ENCODE measurements at places on chromosomes 3 and 15.

GRCh38 chr3:194718079-194718478, 32.4 kb downstream of the FAM43A start:
- DNase-seq = no peak

DNA sequence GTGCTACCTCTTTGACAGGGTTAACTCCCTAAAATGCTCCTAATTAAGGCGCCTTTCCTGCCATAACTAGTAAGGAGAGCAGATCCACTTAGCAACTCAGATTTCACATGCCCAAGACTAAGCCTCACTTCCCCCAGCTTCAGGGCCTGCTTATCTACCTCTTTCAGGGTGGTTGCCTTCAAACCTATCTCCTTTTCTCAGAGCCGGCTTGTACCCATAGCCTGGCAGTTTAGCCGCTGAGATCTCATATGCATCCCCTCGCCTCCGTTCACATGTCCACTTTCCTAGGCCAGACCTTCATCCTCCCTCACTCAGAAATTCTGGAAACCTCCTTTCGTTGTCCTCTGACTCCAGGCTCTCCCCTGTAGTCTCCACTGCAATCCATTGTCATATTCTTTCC, 1.0 kb upstream of the FSTL1 start:
- no peak for DNase-seq

- no peak for DNase-seq
Observed at GRCh38 chr3:157310329-157311052, 126.2 kb upstream of the PTX3 start.

GRCh38 chr15:80766275-80766674, 12.9 kb upstream of the CEMIP start:
- no peak for DNase-seq

- DNase-seq = no peak
Observed at GRCh38 chr3:116155841-116156240, 289.4 kb downstream of the LSAMP start.

DNA sequence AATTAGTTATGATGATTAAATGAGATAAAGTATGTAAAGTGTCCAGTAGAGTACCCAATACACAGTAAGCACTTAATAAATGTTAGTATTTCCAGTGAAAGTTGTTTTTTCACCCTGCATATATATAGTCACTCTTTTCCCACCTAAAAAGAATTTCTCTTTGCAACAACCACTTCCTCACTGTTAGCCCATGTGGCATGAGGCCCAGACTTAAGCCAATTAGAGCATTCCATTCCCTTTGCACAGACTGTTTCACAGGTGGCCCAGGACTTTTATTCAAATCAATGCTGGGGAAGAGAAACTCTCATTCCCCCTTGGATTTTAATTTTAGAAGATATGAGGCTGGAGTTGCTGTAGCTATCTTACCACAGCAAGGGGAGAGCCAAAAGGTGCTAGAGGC, 3.7 kb downstream of the IFT80 start:
- DNase-seq = no peak

- DNase-seq = no peak
Observed at GRCh38 chr3:147919496-147919895, 510.3 kb downstream of the ZIC1 start.

- DNase-seq = no peak
Observed at GRCh38 chr3:157938154-157938779, 168.0 kb downstream of the SHOX2 start.

DNA sequence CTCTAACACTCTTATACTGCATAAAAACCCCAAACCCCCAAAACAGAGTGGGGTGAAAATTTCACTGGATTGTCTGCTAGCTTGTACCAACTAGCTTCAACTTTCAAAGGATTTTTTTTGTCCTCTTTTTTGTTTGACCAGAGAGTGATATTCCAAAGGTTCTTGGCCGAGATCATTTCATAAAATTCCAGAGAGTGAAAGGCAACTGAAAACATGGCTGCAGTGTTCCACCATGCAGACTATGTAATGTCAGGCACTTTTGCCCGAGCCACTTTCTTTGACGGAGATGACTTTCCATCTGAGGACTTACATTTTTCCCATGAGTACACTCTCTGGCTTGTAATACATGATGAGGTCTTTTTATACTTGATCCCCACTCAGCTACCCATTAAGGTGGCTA, 107.5 kb downstream of the TIGIT start:
- DNase-seq = no peak

GRCh38 chr15:57345584-57345983, 30.7 kb upstream of the CGNL1 start:
- DNase-seq = no peak

- DNase-seq = no peak
Observed at GRCh38 chr3:9690451-9691450, 12.9 kb upstream of the CPNE9 start.

DNA sequence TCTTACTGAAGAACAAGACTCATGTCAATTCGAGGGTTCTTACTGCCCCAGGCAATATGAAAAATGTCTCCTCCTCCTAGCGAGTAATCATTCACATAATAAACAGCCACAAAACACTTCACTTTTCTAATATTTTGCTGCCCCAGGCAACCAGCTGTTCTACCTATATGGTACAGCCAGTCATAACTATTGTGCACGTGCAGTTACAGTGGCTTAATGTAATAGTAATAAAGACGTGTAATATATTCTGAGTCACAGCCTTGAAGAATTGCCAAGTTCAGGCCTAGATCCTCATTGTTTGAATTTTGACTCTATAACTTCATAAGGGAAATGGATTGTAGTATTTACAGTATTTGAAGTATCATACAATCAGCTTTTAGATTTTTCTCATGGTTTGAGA, 1250.0 kb upstream of the GBE1 start:
- DNase-seq = no peak

GRCh38 chr3:167406876-167407492, 26.9 kb upstream of the ZBBX start:
- no peak for DNase-seq

DNA sequence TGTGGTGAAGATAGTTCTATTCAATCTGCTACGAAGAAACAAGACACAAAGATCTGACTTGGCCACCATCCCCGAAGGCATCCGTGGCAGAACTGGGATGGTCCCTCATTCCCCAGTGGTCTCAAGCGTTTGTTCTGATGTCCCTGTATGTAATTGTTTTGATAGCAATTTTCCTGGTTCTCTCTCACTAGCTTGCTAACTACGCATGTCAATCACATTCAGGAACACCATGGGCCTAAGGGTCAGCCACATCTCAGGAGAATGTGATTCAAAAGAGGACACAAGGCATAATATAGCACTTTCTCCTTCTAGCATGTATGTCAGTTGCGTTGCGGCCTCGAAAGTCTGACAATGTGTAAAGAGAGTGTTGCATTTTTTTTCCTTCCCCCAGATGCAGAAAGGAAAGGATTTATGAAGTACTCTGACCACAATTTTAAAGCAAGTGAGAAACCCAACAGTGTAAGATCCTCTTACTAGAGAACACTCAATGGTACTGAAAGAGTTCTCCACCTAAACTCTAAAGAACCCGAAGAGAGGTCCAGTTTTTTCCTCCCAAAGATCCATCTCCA, 32.0 kb upstream of the TCF12 start:
- no peak for DNase-seq

DNA sequence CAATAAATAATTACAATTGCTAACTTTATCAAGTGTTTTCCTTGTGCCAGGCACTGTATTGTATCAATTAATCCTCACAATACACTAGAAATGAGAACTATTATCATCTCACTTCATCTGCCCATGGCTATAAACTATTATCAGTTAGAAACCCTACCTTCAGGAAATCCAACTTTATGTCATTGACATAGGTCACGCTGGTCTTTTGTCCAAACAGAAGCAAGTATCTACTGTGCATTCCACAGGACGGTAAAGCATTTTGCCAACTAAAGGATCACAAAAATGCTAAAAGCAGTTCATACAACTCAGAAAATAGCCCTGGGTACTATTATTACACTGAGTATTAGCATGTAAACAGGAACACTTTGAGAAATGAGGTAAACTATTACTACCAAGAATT, 9.6 kb downstream of the DENND6A start:
- no peak for DNase-seq

DNA sequence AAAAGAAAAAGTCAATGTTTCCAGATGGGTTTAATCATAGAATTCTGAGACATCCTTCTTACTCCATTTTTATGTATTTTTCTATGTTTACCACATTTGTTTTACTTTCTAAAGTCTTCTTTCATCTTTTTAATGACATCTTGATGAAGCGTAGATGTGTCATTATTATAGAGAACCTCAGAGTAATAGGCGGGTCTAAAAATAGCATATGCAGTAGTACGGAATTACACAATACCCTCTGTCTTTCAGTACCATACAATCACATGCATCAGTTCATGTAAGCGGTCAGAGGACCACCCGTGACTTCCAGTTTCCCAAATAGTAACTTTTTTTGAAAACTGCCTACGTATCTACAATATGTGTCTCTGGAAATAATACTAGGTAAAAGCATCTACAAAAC, 224.0 kb downstream of the PLOD2 start:
- no peak for DNase-seq

DNA sequence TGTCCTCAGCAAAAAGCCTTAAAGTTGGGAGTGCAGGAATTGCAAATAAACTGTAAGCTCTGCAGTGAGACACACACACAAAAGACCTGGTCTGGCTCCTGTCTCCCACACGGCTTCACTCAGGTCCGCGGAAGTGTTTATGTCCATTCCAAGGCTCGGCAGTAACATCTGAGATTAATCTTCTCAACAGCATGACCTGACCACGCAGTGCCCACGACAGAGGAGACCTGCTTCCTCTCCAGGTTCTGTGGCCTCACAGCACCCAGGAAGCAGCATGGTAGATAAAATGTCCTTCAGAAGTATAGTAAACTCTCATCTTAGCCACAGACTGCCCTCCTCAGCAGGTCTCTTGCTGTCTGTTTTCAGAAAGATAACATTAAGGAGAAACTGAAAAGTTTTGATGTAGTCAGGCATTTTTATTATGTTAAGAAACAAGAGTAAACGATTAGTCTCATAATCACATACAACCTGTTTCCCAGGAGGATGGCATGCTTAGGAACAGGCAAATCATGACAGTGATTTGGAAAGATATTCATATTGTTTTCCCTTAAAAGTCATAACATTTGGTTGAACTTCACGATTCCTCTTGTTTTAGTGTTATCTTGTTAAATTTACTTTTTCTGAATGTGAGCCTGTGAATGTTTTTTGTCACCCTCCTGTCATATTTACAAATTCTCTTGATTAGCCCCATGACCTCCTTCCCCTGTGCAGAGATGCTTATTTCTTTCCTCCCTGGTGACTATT, 34.6 kb downstream of the CD200R1L start:
- no peak for DNase-seq

DNA sequence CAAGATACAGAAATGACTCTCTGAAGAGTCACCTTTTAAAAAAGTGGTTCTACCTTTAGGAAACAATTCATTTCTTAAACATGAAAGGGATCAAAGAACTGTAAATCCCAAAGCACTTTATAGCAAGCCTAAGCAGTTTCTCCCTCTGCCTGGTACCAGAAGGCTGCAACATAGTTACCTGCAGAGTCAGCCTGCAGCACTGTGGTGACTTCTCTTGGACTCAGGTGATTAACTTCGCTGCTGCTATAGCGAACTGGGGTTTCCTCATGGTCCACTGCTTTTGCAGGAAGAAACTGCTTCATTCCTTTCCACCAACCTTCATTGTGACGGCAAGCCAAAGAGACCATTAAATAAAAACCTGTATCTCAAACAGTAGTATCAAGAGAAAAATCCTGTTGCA, 37.3 kb downstream of the ST3GAL6 start:
- DNase-seq = no peak

GRCh38 chr15:31111091-31111647, 9.6 kb upstream of the TRPM1 start:
- DNase-seq = no peak

DNA sequence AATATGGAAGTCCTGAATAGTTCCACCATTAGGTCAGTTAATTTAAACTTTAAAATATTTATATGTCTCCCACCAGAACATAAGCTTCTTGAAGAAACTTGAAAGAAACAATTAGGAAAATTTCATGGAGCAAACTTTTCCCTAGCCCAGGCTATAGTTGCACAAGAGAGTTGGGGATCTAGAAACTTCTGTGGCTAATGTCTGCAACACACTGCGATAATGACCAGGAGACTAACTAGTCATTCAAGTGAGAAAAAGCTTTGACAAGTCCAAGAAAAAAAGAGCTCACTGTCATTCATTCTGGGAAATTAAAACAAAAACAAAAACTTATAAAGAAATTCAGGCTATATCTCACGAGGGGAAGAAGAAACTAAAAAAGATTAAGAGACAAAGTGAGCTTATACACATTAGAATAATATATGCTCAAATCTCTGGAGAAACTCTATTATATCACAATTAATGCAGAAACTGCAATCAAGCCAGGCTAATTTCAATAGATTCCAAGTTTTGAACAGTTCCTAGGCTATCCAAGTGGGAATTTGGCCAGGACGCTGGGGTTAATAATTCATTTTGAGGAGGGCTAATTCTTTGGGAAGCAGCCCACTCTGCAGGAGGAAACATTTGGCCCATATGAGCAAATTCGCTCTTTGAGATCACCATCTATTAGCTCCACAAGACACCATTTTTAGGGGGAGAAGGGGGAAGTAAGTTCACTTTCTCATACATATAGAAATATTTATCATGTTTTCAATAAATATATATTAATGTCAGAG, 134.6 kb downstream of the MEIS2 start:
- DNase-seq = no peak

DNA sequence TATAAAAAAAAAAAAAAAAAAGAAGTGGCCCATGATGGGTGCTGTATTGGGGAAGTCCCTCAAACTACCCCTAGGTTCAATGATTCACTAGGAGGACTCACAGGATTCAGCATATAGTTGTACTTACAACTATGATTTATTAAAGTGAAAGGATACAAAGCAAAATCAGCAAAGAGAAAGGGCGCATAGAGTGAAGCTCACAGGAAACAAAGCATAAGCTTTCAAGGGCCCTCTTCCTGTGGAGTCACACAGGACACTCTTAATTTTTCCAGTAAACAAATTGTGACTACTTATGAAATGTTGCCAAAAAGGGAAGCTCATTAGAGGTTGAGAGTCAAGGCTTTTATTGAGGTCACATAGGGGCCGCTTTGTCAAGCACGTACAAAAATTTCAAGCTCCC, 153.7 kb upstream of the GAP43 start:
- DNase-seq = no peak
